Stimulated activated CD8-positive, alpha-beta memory T cell treated with anti-CD3 and anti-CD28 coated beads, Interleukin-2, amount 100 ng/mL, for 48 hours (primary cell): ENCODE measurements at places on chromosomes 12 and 14.

DNA sequence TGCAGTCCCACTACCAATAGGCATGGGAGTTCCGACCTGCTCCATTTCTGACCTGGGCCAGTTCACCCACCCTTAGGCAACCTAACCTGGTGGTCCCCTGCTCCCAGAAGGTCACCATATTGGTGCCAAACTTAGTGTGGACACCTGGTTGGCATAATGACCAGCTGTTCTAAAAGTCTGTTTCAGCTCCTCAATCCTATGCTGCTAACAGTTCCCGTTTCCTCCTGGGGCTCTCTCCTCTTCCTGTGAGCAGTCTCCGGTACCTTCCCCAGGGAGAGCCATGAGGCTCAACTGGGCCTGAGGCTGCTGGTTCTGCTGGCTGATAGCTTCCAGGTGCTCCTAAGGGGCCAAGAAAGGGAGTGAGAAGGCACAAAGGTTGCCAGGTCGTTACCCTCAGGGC is 15.9 kb upstream of the BLTP3B start:
- no peak for DNase-seq

DNA sequence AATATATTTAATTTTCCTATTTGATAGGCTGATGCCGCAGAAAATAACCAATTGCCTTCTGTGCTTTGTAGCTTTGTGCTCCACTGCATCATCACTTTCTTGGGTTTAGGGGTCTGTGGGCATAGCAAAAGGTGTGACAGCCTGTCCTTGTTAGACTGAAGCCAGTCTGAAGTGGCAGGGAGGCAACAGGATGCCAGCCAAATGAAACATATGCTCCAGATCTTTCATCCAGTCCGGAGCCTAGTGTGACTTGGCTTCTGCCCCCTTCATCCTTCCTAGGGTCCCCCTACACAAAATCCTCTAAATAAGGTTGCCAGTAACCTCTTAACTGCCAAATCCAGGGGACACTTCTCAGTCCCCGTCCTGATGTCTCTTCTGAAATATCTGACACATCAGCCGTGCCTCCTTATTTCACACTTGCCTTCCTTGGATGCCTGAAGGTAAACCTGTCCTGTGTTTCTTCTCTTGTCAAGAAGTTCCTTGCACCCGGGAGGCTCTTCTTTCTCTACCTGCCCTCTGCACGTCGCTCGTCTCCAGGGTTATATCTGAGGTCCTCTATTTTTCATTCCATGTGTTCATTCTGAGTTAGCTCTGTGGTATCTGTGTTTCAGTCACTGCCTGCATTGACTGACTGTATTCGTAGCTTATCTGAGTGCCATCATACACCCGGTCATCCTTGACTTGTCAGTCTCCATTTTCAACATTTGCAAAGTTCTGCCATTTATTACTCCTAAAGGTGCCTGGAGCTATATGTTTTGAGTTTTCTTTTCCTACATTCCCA is 47.8 kb downstream of the HMGA2 start:
- no peak for DNase-seq

DNA sequence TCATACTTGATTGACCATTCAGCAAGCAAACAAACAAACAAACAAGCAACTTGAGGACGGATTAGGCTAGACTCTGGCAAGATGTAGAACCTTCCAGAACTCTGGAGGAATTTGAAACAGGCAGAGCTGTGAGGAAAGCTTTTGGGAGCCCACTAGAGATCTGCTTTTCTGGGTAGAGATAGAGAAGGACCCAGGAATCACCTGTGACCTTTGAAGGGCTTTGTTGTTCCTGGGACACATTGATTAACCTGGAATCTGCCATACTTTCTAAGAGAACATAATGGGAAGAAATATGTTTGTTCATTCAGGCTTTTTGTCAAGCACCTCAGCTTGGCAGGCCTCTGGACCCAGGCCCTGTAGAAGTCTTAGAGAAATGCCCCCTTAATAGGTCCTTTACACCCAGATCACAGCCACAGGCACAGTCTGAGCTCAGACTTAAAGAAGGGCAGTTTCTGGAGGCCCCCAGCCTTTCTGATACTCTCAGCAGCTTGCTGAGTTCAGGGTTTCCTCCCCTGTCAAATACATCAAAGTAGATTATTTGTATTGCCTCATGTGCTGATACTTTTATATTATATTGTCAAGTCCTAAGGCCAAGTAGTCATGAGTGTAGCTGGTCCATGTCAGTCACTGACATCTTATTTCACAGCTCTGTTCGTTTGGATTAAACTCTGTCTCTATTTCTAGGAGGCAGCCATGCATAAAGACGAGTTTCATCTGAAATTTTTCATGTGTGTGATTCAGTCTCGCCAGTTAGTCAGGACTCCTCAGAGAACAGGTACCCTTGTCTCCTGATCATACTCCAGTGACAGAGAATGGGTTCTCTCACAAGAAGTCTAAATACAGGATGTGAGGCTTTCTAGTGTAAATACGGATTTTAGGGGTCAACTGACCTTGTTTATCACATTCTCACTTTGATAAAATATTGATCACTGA is 1.1 kb upstream of the SENP1 start:
- no peak for DNase-seq

- DNase-seq: no peak
Observed at GRCh38 chr12:124599074-124599999, 31.9 kb upstream of the NCOR2 start.

GRCh38 chr14:23438101-23438971 is 2.9 kb upstream of the MYH7 start:
- no peak for DNase-seq

DNA sequence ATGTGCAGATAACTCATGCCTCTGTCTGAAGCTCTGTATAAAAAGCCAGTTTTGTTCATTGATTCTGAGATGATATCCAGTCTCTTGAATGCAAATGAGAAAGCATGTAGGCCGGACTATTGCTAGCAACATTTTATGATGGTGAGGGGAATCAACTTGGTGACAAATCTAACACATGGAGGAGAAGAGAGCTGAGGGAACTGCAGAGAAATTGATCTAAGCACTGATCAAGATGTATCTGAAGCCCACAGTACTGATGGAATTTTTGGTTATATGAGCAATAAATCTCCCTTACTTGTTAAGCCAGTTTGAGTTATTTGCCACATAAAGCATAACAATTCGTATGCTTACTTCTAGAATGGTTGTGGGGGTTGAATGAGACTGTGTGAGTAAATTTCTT is 295.6 kb upstream of the DDHD1 start:
- DNase-seq: no peak

- no peak for DNase-seq
Observed at GRCh38 chr14:89325959-89326358, 91.1 kb downstream of the FOXN3 start.

DNA sequence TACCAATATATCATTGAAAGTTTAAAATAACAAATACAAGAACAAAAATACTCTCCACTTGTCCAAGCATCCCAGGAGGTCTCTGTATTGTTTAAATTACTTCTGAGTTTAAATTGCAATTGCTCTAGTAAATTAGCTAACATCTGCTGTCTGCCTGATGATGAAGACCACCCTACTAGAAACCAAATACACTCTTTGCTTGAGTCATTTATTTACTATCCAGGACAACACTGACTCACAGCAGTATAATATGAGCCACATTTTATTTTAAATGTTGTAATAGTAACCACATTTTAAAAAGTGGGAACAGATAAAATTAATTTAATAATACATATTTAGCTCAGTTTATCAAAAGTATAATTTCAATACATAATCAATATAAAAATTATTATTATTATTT is 62.9 kb upstream of the EEA1 start:
- no peak for DNase-seq

GRCh38 chr12:23083267-23083666 is 458.3 kb downstream of the ETNK1 start:
- no peak for DNase-seq

GRCh38 chr14:43143106-43143505 is 1364.0 kb downstream of the FSCB start:
- no peak for DNase-seq

DNA sequence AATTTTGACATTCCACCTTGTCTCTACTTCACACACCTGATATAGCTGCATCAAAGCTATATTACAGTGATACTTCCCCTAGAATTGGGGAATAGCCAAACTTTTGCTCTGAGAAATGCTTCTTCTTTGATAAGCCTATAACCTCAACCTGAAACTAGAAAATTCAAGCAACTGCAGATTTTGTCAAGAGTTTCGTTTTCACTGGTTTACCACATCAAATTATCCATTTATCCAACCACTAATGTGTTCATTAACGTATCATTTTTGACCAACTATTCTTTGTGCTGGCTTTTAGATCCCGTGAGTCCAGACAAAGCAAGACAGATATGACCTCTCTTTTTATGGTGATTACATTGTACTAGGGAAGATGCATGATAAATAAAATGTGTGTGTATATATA is 13.5 kb upstream of the TAS2R46 start:
- DNase-seq: no peak

GRCh38 chr14:71514941-71515919 is 417.0 kb upstream of the RGS6 start:
- DNase-seq: no peak

GRCh38 chr12:25552681-25553080 is 402 bp downstream of the LMNTD1 start:
- no peak for DNase-seq

- no peak for DNase-seq
Observed at GRCh38 chr14:51650716-51651387, 858 bp upstream of the FRMD6 start.

- no peak for DNase-seq
Observed at GRCh38 chr12:101685092-101685491, 12.3 kb upstream of the CHPT1 start.

DNA sequence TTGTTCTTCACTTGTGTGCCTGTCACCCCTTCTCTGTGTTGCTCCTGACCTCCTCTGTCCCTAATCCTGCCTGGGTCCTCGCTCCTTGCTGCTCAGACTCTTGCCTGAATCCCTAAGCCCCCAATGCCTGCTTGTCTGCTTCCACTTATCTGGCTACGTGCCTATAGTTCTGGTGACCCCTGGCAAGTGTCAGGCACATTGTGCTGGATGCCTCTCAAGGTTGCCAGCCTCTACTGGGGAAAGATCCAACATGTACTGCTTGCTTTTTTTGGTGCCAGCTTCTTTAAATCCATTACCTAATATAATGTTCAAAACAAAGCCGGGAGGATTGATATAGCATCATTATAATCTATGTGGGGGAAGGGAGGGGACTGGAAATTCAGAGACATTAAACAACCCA is 448.0 kb upstream of the CCDC196 start:
- DNase-seq: no peak

DNA sequence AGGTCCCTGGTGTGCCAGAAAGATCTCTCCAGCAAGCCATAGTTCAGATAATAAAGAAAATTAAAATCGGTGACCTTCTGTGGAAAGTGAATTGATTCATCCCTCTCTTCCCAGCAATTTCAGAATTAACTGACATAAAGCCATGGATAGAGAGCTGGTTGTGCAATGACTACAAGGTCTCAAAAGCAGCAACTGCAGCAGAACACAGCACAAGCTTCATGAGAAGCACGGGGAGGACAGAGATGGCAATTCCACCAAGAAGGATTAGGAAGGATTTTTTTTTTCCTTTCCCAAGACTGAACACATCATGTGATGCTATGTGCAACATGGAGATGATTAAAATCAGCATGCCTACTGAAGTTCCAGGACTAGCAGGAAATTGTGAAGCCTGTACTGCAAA is 154.9 kb upstream of the PLEKHG7 start:
- no peak for DNase-seq

DNA sequence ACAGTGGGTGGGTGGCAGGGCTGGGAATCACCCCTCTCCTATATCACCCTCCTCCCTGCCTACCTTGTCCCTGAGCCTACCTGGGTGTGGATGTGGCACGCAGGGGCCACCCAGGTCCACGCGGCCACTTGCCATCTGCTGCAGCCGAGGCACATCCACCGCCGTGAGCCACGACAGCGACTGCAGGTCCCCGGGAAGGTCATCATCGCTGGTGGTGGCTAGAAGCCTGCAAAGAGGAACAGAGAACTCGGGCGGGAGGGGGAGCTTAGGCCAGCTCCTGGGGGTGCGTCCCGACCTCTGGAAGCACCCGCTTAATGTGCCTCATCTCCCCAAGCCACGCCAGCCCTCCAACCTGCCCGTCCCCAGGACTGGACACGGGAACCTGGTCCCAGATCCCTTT is 19.0 kb downstream of the FOXN4 start:
- no peak for DNase-seq

DNA sequence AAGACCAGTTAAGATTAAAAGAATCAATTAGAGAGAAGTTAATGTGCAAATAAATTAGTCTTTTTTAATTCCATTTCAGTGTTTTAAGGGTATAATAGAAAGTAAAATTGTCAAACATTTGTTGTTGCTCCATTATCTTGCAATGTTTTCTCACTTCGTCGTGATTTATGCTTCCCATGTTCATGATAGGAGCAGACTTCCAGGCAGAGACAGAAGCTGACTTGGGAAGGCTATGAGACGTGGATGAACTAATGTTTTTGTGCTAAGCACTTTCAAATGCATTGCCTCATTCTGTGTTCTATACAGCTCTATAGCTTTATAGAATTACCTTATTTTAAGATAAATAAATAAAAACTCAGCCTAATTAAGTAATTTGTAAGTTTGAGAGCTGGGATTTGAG is 226.2 kb downstream of the PIK3C2G start:
- no peak for DNase-seq

DNA sequence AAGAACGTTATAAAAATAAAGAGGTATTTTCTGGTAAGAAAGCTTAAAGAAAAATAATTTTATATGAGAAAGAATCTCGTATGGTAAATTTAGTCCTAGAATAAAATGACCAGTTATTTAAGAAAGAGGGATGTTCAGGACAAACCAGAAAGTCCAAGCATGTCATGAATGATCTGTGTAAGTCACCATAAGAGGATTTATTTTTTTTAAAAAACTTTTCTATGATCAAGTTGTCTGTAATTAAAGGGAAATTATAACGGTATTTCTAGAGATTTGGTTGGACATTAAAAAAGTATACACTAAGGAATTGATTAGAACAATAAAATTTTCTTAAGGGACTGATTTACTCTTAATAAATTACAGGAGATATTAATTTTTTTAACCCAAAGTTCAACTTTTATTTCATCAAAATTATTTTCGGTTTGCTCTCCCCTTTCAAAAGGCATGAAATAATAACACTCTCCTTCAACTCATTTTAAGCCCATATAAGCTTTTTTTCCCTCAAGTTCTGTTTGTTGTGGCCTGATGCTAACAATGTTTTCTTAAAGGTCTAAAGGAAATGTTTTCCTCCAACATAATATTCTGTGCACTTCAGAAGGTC is 49.9 kb upstream of the CPSF6 start:
- DNase-seq: no peak

GRCh38 chr12:67512061-67512460 is 136.5 kb upstream of the DYRK2 start:
- no peak for DNase-seq

GRCh38 chr12:82277582-82277981 is 80.6 kb downstream of the CCDC59 start:
- no peak for DNase-seq
